ENCODE measurements at places on chromosomes 7 and 10.

GRCh38 chr10:130224228-130224627 lies 88.0 kb downstream of the GLRX3 start:
- DNase-seq, result no peak

- DNase-seq, result no peak
Observed at GRCh38 chr10:90977162-90977854, 56.4 kb upstream of the ANKRD1 start.

- DNase-seq, result peak; percentile 10
Observed at GRCh38 chr10:133527771-133528271, 658 bp downstream of the CYP2E1 start.

DNA sequence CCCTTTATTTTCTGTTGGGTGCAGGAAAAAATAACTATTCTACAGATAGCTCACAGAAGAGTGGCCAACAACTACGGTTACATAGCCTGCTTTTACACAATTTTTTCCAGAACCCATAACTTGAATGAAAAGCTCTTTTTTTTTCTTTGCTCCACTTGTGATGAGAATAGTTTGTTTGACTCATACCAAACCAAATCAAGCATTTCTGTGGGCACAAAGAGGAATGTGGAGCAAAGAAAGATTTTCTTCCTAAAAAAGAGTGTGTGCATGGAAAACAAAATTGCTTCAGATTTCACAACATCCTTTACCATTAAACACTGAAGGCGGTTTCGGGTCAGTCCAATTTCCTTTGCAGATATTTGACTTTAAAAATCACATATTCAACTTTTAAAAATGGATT lies 54.8 kb upstream of the RAB11FIP2 start:
- peak; percentile 78 for DNase-seq

DNA sequence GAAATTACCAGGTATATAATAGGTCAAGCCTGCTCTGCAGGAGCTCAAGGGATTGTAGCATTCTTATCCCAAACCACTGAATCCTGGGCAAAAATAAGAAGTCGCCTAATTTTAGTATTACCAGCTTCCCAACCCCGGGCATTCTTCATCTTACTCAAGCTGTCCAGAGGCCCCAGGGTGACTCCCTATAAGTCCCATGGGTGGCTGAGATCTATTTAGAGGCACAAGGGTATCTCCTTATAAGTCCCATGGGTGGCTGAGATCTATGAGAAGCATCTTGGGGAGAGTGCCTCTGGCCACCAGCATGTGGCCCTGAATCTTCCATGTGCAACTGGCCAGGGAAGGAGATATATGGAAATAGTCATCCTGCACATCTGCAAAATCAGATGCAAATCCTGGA lies 38.9 kb downstream of the PRSS2 start:
- DNase-seq, result no peak

DNA sequence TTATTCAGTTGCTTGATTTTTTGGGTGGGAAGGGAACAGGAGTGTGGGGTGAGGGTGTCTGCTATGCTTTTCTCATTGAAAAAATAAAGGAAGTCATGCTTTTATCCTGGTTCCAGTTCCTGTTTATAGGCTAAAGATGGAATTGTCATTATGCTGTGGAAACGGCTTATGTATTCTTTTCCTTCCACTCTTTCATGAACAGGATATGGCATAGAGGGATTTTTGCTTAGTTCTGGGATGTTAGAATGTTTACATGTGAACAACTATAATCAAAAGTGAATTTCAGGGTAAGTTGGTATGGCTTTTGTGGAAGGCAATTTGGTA lies 35.9 kb upstream of the PTPN12 start:
- no peak for DNase-seq

All from GM23248 (cell line).